ENCODE measurements at places on chromosomes 13 and 19. TPM values are rescaled to one million over a fixed set of nuclear protein-coding genes. Genes with fewer than 3 reads are reported as not detected.

- H3K36me3 ChIP-seq, result no peaks in the 10 kb centered on the region
- no peaks in the 10 kb centered on the region for H3K27me3 ChIP-seq
- no peak overlapping the region for H3K27ac ChIP-seq
- no peak for DNase-seq
- H3K4me1 ChIP-seq, result peaks cover 15% of the 10 kb centered on the region
- H3K4me3 ChIP-seq, result no peak overlapping the region
These were observed 9.9 kb downstream of the LYPD3 start for GRCh38 chr19:43455321-43456113.

Gene PDX1
- total RNA-seq, result not detected

DNA sequence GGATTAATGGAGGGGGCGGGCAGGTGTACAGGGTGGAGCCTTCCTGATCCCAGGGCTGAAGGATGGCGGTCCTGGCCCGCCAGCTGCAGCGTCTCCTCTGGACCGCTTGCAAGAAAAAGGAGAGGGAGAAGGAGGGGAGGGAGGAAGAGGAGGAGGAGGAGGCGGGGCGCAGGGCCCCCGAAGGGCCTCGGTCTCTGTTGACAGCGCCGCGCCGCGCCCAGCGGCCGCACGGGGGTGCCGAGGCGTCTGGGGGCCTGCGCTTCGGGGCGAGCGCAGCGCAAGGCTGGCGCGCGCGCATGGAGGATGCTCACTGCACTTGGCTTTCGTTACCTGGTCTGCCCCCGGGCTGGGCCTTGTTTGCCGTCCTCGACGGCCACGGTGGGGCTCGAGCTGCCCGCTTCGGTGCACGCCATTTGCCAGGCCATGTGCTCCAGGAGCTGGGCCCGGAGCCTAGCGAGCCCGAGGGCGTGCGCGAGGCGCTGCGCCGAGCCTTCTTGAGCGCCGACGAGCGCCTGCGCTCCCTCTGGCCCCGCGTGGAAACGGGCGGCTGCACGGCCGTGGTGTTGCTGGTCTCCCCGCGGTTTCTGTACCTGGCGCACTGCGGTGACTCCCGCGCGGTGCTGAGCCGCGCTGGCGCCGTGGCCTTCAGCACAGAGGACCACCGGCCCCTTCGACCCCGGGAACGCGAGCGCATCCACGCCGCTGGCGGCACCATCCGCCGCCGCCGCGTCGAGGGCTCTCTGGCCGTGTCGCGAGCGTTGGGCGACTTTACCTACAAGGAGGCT, at the start of gene PPM1N:
Gene PPM1N, plus strand, starts transcription at position 33 of the 785 bp plus-strand sequence. Its CDS starts 30 bp downstream, at position 63.
- peak; percentile 79 for DNase-seq
- H3K36me3 ChIP-seq, result peaks cover 6% of the 10 kb centered on the region
- H3K27ac ChIP-seq, result peak within 1 kb of the TSS; percentile 79

Gene CD79A
- 21.5 TPM for total RNA-seq

Gene METTL21C
- not detected for total RNA-seq

GRCh38 chr19:51145916-51146493, 3.9 kb downstream of the SIGLEC7 start:
- H3K4me3 ChIP-seq, result no peak overlapping the region
- H3K36me3 ChIP-seq, result no peaks in the 10 kb centered on the region
- H3K27ac ChIP-seq, result no peak overlapping the region
- no peak for DNase-seq
- peaks cover 29% of the 10 kb centered on the region for H3K27me3 ChIP-seq
- peaks cover 7% of the 10 kb centered on the region for H3K4me1 ChIP-seq

Gene HSD17B14
- 1.1 TPM for total RNA-seq

- H3K4me1 ChIP-seq, result peaks cover 13% of the 10 kb centered on the region
- no peaks in the 10 kb centered on the region for H3K27me3 ChIP-seq
- H3K27ac ChIP-seq, result no peak overlapping the region
- no peak overlapping the region for H3K4me3 ChIP-seq
- H3K36me3 ChIP-seq, result peaks cover 42% of the 10 kb centered on the region
These were observed 4.5 kb upstream of the LIN7B start for GRCh38 chr19:49109569-49110233.

DNA sequence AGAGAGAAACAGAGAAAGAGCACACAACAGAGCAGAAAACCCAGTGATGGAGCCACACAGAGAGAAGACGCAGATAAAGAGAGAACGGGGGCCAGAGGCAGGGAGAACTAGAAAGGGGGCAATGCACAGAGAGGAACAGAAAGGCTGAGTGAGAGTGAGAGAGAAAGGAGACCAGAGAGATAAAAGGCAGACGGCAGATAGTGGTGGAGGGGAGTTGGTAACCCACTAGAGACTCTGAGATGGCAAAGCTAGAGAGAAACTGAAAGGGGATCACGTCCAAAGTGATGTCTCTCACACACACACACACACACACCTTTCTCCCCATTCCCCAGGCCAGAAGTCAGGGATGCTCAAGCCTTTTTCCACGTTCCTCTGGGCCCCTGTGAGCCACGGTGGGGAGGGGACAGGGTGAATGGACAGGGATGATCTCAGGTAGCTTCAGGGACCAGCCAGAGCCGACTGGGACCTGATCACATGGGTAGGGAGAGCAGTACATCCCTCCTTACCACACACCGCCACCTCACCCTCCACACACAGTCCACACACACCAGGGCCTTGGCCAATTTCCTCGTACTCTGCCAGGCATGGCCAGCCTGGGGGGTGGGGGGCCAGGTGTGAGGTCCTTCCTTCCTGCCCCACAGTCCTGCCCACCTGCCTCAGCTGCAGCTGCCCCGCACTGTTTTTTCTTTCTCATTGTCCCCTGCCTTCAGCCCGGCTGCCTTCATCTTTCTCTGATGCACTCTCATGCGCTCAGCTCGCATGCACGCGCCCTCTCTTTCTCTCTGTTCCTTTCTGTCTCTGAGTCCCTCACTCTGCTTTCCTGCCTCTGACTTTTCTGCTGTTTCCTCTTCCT, 22.5 kb upstream of the POU2F2 start:
- no peak overlapping the region for H3K4me3 ChIP-seq
- no peaks in the 10 kb centered on the region for H3K36me3 ChIP-seq
- DNase-seq, result peak; percentile 29
- H3K27ac ChIP-seq, result peak overlapping the region; percentile 64
- H3K4me1 ChIP-seq, result peaks cover 23% of the 10 kb centered on the region

- H3K36me3 ChIP-seq, result no peaks in the 10 kb centered on the region
- H3K4me1 ChIP-seq, result peaks cover 5% of the 10 kb centered on the region
- H3K27me3 ChIP-seq, result no peaks in the 10 kb centered on the region
- no peak overlapping the region for H3K27ac ChIP-seq
- H3K4me3 ChIP-seq, result no peak overlapping the region
These were observed 6.9 kb upstream of the FBXL3 start for GRCh38 chr13:77033717-77034302.

DNA sequence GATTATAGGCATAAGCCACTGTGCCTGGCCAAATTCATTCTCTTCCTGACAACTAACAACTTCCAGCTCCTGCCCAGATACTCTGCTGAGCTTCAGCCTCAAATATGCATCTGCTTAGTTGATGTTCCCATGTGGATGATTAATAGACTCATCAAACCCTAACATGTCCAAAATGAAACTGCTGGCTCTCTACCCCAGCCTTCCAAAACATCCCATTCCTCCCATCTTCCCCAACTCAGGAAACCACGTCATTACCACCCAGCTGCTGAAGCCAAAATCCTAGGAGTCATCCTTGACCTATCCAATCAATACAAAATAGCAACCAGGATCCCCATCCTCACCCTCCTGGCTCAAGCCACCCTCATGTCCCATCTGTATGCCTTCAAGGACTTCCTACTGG, 20.9 kb downstream of the POU2F2 start:
- no peak overlapping the region for H3K4me3 ChIP-seq
- DNase-seq, result no peak
- peaks cover 41% of the 10 kb centered on the region for H3K4me1 ChIP-seq
- H3K36me3 ChIP-seq, result peaks cover 8% of the 10 kb centered on the region

DNA sequence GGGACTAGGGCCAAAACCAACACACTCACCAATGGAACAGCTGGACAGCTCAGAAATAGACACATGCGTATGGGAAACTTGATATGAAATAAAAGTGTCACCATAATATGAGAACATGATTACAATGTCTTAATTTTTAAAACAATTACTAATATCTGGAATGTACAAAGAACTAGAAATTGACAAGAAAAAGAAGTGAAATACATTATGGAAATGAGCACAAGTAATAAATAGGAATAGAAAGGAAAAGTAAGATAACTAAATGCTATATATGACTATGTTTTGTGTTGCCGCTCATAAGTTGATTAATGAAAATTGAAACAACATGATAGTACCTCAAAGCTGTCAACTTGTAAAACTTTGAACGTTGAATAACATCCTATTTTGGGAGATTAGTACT, 801.1 kb downstream of the SLITRK5 start:
- H3K4me1 ChIP-seq, result no peaks in the 10 kb centered on the region
- H3K27ac ChIP-seq, result no peak overlapping the region
- no peaks in the 10 kb centered on the region for H3K27me3 ChIP-seq

- no peak for DNase-seq
- H3K4me3 ChIP-seq, result no peak overlapping the region
- H3K27me3 ChIP-seq, result no peaks in the 10 kb centered on the region
- no peak overlapping the region for H3K27ac ChIP-seq
These were observed 259.1 kb downstream of the SLC7A1 start for GRCh38 chr13:29336356-29336755.

DNA sequence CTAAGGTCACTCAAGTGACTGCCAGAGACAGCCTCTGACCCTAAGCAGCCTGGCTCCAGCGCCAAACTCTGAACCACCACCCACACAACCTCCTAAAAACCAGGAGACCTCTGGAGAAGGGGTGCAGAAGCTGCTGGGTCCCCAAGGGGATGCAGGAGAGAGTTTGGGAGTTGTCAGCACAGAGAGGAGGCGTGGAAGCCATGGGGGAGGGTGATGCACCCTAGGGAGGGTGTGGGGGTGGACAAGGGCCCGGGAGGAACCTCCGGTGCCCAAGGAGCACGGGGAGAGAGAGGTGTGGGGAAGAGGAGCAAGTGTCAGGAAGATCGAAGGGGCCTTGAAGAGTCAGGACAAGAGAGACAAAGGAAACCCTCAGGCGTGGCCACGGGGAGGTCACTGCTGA, 2.1 kb upstream of the HIPK4 start:
- H3K4me3 ChIP-seq, result no peak overlapping the region
- no peaks in the 10 kb centered on the region for H3K4me1 ChIP-seq
- H3K36me3 ChIP-seq, result no peaks in the 10 kb centered on the region
- DNase-seq, result no peak
- H3K27ac ChIP-seq, result no peak overlapping the region

DNA sequence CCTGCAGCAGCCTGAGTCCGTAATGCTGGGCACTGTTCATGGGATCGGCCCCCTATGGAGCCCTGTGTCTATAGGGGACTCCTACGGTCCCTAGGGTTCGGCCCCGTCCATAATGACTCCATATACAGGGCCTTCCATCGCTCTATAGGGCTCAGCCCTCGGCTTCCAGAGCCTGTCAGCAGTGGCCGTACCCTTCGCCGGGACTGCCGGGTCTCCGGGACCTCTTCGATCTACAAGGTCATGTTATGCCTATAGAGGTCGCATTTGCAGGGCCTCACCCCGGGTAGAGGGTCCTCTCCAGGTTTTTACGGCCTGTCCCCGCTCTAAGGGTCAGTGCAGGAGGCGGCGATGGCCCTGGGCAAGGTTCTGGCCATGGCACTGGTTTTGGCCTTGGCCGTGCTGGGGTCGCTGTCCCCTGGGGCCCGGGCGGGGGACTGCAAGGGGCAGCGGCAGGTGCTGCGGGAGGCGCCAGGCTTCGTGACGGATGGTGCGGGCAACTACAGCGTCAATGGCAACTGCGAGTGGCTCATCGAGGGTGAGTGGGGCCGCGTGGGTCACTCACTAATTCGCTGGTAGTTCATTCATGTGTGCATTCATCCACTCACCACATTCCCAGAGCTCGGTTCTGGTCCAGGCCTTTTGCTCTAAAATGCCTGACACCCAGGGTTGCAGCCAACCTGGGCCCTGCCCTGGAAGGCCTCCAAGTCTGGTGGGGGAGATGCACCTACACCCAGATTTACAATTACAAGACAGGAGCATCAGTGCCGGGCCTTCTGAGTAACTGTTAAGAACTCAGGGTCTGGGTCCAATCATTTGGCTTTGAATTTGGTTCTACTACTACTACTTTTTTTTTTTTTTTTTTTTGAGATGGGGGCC, 699 bp downstream of the MEGF8 start:
- H3K4me3 ChIP-seq, result peak overlapping the region; percentile 84
- peaks cover 24% of the 10 kb centered on the region for H3K27me3 ChIP-seq
- peak overlapping the region; percentile 82 for H3K27ac ChIP-seq
- peaks cover 23% of the 10 kb centered on the region for H3K4me1 ChIP-seq

Gene FUT6
- 0.18 TPM for total RNA-seq

Gene FUT3
- not detected for total RNA-seq

Gene CEACAM20
- not detected for total RNA-seq

- no peak overlapping the region for H3K4me3 ChIP-seq
- no peaks in the 10 kb centered on the region for H3K4me1 ChIP-seq
- H3K27me3 ChIP-seq, result no peaks in the 10 kb centered on the region
- no peak for DNase-seq
- no peaks in the 10 kb centered on the region for H3K36me3 ChIP-seq
These were observed 1074.3 kb upstream of the SLC10A2 start for GRCh38 chr13:104140552-104140951.

GRCh38 chr19:15828121-15828610, 12.7 kb upstream of the OR10H1 start:
- H3K36me3 ChIP-seq, result no peaks in the 10 kb centered on the region
- no peaks in the 10 kb centered on the region for H3K4me1 ChIP-seq
- H3K4me3 ChIP-seq, result no peak overlapping the region

DNA sequence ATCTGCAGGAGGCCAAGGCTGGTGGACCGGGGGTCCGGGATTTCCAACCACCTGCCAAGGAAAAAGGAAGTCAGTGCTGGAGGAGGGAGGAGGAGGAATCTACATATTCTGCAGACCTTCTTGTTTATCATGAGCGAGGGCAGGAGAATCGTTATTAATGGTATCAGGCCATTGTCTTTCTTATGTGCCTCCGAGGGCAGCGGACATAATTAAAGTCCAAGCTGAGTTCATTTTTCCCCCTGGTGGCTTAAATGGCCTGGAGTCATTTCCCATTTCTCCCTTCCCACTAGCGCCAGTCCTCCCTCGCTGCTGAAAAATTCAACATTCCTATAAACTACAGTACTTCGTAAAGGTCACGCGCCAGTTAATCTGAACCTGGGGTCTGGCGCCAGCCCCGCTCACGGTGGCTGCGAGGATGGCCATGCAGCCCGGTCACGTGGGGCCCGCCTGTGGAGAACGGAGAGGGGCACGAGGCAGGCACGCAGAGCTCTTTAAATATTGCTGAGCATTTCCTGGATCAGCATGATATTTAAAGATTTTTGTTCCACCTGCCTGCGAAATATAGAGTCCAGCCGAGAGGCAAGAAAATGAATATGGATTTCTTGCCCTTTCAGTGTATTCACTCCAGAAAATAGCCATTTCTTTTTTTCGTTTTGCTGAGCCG, 85.2 kb upstream of the PCDH8 start:
- no peak overlapping the region for H3K27ac ChIP-seq
- no peak overlapping the region for H3K4me3 ChIP-seq
- DNase-seq, result no peak
- no peaks in the 10 kb centered on the region for H3K36me3 ChIP-seq

Gene GZMM
- 87.3 TPM for total RNA-seq

Gene NLRP7
- not detected for total RNA-seq

Gene SIX5
- total RNA-seq, result 0.89 TPM

DNA sequence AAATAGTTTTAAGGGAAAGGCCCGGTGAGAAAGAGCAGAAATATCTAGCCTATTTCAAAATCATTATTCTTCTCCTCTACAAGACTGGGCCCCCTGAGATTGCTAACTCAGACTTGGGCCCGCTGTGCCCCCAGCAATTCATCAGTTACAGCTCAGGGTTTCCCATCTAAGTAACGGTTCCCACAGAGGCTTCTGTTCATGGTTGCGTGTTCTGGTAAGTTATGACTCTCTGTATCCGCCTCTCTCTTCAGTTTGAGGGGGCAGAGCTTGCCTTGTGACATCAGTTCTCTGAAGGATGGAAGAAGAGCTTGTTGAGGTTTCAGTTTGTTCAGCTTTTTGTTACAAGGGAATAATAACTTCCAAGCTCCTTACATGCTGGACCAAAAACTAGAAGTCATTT, 11.6 kb downstream of the ZNF57 start:
- H3K4me3 ChIP-seq, result no peak overlapping the region
- peaks cover 59% of the 10 kb centered on the region for H3K36me3 ChIP-seq
- peaks cover 7% of the 10 kb centered on the region for H3K4me1 ChIP-seq
- no peak for DNase-seq
- no peak overlapping the region for H3K27ac ChIP-seq

Data from activated CD8-positive, alpha-beta T cell treated with anti-CD3 and anti-CD28 coated beads, Interleukin-2, amount 10 ng/mL, durations not matched to agents 7 days and 5 days (primary cell).